Peyer's patch (tissue), 4 donors: ENCODE measurements at places on chromosomes 3 and 15. TPM values are rescaled to one million over a fixed set of nuclear protein-coding genes. Genes with fewer than 3 reads are reported as not detected.
A peak's percentile ranks its signal among the peaks of the same experiment; 100 is the strongest.

DNA sequence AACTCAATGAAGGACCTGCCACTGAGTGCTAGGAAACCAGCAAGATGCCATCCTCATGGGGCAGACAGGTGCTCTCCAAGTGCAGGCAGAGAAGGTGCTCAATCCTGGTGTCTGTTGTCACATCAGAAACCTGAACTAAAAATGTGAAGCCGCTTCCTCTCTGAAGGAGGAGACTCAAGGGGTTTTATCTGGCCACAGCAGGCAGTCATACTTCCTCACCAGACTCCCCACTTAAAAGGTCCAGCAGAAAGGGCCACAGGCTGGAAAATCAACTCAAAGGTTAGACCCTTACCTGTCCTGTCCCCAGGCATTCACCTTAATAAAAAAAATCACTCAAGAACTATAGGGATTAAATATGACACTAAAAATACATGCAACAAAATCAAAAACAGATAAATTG lies 4.8 kb downstream of the CCDC12 start:
- DNase-seq, result no peak

GRCh38 chr15:66178531-66178910 lies 75.0 kb downstream of the MEGF11 start:
- no peak for DNase-seq

GRCh38 chr3:189084620-189085019 lies 87.2 kb upstream of the TPRG1 start:
- no peak for DNase-seq

DNA sequence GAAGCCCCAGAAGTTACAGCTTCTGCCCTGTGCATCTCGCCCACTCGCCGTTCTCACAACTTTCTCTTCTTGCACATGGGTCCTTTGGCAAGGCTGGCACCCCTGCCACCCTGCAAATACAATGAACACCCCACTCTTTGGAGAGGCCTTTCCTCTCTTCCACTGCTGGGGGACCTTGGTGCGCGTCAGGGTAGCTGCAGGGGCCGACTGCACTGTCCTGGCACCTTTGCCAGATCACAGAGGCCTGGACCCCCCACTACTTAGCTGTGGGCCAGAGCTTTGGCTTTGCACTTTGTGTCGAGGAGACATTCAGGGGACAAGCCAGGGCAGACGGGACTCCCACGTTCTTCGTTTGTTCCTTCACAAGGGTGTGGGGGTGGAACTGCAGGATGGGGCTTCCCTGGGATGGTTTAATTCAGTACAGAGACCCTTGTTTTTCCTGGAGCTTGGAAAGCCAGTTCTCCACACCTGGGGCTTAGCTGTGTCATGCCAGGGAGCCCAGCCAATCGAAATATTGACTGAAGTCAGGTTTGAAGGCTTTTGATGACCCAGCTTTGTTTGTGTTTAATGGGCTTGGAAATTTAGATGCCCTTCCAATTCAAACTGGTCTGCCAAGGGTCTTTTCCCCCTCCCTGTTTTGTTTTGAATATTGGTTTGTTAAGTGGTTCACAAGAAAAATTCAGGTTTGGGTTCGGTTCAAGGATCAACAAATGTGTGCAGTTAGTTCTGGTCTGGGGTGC lies 256.1 kb upstream of the TLE3 start:
- no peak for DNase-seq

GRCh38 chr15:67955252-67955651 lies 98.9 kb upstream of the PIAS1 start:
- DNase-seq, result no peak

DNA sequence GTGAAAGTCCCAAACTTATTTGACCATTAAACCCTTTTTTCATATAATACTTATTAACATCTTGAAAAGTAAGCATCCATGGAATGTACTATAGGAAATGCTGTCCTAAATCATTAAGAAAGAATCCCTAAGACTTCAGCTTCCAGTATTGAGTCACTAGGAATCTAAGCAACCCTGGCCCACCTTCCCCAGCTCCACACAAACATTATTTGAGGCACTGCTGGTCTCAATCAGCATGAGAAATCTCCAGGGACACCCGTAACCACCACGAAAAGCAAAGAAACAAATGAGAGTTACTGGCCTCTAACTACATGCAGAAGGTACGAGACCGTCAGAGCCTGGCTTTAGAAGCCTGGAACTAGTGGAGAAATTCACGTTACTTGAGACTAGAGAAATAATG lies 68.2 kb downstream of the POLQ start:
- DNase-seq, result no peak

GRCh38 chr15:22980189-22981050 lies at the start of gene CYFIP1:
CYFIP1 (minus strand) TSS chr15:22980368; CDS start chr15:22947285, 33,083 bp downstream.
- DNase-seq, result peak; percentile 92

GRCh38 chr15:70241561-70242320 lies 144.0 kb upstream of the TLE3 start:
- DNase-seq, result no peak

DNA sequence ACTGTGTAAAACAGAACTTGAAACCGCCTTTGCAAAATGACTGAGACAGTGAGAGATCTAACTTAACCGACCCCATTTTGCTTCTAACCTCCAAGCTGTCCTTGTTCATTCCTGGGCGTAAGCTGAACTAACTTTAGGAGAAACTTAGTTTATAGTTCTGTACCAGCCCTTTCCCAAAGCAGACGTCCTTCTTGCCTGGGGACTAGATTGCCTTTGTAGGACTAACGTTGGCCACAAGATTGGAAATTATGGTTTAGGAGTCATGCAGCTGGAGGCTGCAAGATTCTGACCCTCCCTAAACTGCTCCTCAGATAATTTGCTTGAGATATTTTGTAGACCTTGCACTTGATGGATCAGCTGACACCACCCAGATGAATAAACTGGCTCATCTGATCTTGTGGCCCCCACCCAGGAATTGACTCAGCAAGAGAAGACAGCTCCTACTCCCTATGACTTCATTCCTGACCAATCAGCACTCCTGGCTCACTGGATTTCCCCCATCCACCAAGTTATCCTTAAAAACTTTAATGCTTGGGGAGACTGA lies 219.9 kb upstream of the PROK2 start:
- no peak for DNase-seq

GRCh38 chr3:127574880-127575878 lies 15.4 kb downstream of the TPRA1 start:
- DNase-seq, result peak; percentile 84

- DNase-seq, result no peak
Measured at GRCh38 chr3:41462103-41462691, 262.9 kb downstream of the CTNNB1 start.

DNA sequence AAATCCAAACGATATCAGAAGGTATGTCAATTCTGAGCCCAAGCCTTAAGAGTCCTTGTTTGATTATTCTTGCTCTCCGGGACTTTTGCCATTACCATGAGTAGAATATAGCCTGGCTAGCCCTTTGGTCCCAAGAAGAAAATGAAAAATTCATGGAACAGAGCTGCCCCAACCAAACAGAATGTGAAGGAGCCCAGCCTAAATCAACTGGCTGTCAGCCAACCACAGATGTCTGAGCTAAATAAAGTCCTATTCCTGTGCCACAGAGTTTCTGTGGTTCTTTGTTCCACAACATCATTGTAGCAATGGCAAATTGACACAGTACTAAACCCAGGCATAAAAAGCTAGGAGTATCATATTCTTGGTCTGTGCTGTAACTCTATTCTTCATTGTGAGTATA lies 185.2 kb downstream of the CPNE4 start:
- no peak for DNase-seq

GRCh38 chr15:60356832-60357231 lies 41.0 kb downstream of the ANXA2 start:
- no peak for DNase-seq

GRCh38 chr15:69502470-69503045 lies 49.9 kb downstream of the RPLP1 start:
- no peak for DNase-seq

- DNase-seq, result no peak
Measured at GRCh38 chr15:28930011-28930410, 44.2 kb downstream of the APBA2 start.

- DNase-seq, result no peak
Measured at GRCh38 chr3:43710607-43711006, 19.9 kb downstream of the ABHD5 start.

Gene PLSCR5
- total RNA-seq, result not detected

Gene GOLGA8S
- 0.13 TPM for total RNA-seq

Gene FILIP1L
- 12.3 TPM for total RNA-seq

Gene SNX33
- total RNA-seq, result 53.7 TPM

Gene HES1
- 65.6 TPM for total RNA-seq

Gene CHL1
- total RNA-seq, result 6.3 TPM

Gene SPESP1
- total RNA-seq, result 1.9 TPM

Gene TMEM42
- total RNA-seq, result 9.7 TPM

Gene TPRG1
- total RNA-seq, result 23.1 TPM

Gene CHRNA5
- total RNA-seq, result 1.2 TPM

Gene CDHR4
- 1.0 TPM for total RNA-seq

Gene CACNA2D2
- total RNA-seq, result 0.88 TPM
